ENCODE measurements at places on chromosomes 13 and 19. TPM values are rescaled to one million over a fixed set of nuclear protein-coding genes. Genes with fewer than 3 reads are reported as not detected.

The SYCN gene
- not detected for total RNA-seq

DNA sequence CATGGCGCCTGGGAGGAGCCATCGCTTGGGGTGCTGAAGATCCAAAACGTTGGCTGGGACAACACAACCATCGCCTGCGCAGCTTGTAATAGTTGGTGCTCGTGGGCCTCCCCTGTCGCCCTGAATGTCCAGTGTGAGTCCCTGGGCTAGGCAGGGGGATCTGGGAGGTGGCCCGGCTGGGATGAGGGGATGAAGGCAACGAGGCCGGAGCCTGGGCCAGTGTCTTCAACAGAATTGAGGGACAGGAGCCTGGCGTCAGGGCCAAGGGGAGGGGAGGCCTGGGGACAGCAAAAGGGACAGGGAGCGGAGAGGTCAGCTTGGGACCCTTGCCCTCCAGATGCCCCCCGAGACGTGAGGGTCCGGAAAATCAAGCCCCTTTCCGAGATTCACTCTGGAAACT lies 6.7 kb upstream of the FFAR1 start:
- DNase-seq = no peak

DNA sequence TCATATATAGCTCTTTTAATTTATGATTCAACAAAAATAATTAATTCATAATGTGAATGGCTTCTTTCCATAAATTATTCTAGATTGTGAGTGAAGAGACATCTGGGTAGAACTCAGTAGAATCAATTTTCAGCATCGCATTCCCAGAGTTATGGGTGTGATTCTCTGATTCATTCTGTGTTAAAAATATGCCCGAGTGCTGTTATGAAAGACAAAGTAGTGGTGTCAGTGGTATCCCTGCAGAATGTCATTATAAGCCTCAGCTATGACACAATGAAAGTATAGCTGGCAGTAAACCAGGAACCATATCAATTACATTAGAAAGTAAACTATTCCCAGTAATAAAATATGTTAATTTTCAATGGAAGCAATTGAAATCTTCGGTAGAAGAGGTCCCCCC lies 480.5 kb upstream of the SLITRK1 start:
- no peak for DNase-seq

DNA sequence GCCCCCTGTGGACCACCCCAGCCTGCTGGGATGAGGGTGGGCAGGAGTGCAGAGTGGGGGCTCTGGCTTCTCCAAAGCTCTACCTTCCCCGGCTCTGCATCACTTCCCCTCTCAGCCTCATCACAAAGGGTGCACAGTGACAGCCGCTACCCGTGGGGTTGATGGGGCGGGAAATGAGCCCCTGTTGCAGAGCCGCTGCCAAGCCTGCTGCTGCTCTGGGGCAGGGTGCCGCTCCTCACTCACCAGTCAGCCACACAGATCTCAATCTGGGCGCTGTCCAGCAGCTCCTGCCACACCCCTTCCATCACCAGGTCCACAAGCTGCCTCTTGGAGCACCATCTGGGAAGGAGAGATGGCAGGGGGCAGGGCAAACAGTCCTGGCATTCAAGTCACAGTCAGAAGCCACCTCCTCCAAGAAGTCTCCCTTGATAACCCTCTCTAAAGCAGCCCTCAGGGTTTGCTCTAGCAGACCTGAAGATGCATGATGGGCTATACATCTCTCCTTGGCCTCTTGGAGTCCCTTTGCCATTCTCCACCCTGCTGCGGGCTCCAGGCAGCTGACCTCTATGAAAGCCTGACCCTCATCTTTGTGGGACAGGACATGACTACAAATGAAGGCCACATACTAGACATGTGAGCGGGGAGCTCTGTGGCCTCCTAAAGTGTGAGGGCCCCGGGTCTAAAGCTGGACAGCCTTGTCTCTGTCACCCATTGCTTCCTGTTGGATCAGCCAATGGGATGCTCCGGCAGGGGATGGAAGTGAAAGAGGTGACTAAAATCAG lies 15.7 kb downstream of the MRPS12 start:
- no peak for DNase-seq

GRCh38 chr13:29159871-29160270 lies 339.7 kb downstream of the MTUS2 start:
- no peak for DNase-seq

The PLK5 gene
- total RNA-seq = not detected

The ZNF234 gene
- 5.0 TPM for total RNA-seq

GRCh38 chr13:46478651-46479050 lies 74.3 kb upstream of the LRCH1 start:
- no peak for DNase-seq
